ENCODE measurements at places on chromosomes 2 and 18.
A peak's percentile ranks its signal among the peaks of the same experiment; 100 is the strongest.

GRCh38 chr2:137321566-137321965 lies 556.2 kb downstream of the THSD7B start:
- DNase-seq = no peak

GRCh38 chr18:57538614-57539013 lies 47.9 kb downstream of the FECH start:
- no peak for DNase-seq

DNA sequence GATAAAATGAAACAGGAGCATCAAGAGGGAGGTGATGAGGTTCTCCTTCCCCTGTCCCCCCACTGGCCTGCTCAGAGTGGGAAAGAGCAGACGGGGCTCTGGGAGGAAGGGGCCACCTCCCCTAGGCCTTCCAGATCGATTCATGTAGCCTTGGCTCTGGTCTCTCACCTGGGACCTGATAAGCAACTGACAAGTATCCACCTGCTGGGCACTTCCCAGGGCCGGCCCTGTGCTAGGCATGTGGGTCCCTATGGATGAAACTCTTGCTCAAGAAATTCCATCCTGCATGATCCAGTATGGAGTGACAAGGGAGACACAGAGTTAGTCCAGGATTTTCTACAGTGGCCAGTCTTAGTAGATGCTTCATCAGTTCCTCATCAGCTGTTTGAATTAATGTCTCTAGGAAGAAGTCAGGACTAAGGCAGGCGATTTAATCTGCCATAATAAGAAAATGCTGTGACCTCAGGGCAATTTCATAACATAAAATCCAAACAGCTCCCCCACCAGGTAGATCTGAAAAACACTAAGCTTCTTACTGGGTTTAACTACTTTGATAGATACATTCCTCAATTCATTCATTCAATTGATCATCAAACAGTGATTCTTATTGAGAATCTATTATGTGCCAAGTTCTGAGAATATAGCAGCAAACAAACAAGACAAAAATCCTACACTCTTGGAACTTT lies 44.7 kb upstream of the ZFP36L2 start:
- no peak for DNase-seq

DNA sequence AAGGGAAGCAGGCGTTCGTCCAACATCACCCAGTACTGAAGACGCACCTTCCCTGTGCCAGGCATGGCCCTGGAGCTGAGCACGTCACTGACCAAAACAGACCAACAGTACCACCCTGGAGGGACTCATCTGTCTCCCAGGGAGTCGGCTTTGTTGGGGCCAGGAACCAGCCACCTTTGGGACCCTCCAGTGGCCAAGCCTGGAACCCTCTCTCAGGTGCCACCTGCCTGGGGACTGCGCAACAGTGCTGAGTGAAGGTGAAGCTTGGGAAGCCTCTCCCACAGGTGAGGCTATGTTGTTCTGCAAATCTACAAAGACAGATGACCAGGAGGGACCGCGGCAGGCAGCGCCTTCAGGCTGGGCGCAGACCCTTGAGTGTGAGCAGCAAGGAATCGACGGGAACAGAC lies 91.4 kb upstream of the OTOS start:
- peak; percentile 13 for DNase-seq

GRCh38 chr2:187054501-187055319 lies 205.7 kb upstream of the ZSWIM2 start:
- DNase-seq = no peak

DNA sequence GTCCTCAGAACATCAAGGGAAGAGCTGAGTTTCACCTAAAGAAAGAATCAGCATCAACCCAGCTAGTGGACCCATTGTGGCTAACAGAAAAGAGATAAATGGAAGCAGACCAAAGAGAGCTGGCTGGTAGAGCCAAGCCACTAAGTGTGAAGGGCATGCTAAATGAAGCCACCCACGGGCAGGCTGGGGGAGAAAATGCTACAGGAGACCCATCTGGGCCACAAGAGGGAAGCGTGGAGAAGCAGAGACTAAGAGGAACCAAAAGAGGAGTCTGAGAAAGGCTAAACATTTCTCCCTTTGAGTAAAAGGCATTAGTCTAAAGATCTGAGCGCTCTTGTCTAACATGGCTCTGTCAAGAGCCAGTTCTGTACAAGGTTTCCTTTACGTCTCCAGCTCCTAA lies 15.8 kb downstream of the CWC22 start:
- DNase-seq = no peak

DNA sequence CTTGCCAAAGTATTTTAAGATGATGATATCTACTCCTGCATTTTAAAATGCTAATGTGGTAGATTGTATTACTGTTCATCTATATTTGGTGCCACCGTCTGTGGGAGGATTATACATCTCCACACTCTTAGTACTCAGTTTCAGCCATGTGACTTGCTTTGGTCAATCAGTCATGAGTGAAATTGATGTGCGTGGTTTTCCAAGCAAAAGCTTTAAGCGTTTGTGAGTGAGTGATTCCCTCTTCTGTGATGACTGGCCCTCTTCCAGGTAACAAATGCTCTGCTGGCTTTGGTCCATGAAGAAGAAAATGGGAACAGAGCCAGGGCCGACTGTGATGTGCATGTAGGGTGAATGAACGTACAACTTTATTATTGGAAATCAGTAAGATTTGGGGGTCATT lies 330.4 kb downstream of the LPIN1 start:
- no peak for DNase-seq

GRCh38 chr2:131516011-131516410 lies 11.7 kb upstream of the CCDC74A start:
- no peak for DNase-seq

DNA sequence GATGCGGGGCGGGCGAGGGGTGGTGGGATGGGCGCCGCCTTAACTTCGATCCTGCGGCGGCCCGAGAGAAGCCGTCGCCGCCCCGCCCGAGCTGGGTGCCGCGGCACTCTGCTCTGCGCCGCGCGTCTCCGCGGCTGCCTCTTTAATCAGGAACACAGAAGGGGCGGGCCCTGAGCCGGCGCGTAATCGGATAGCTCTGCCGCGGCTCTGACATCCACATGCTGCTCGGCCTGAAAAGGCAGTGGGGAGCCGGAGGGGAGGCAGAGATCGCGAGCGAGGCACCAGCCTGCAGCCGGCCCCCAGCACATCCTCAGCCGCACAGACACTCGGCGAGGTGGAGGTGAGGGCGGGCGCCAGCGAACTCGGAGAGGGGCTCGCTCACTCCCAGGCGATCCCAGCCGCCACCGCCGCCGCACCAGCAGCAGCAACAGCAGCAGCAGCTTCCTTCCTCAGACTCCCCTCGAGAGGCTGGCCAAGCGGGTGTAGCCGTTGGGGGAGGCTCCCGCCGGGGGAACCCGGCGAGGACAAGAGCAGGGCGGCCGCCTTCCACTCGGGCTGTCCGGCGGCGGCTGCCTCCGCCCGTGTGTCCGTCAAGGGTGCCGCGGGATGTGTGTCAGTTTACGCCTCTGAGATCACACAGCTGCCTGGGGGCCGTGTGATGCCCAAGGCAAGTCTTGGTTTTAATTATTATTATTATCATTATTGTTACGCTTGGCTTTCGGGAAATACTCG lies at the start of gene NRP2:
TSS of gene NRP2 (plus strand) at position 263 of the 732 bp plus-strand sequence. CDS start 790 bp downstream, outside the sequence.
- peak; percentile 44 for DNase-seq
